Smooth muscle cell of the umbilical artery (primary cell): ENCODE measurements at places on chromosomes 16 and 17. TPM values are rescaled to one million over a fixed set of nuclear protein-coding genes. Genes with fewer than 3 reads are reported as not detected.

The IRX5 gene
- total RNA-seq = 0.60 and 2.7 TPM in 2 replicates

The GNG13 gene
- total RNA-seq = not detected in 2 replicates

The PRKCB gene
- total RNA-seq = under 0.01 and 0.30 TPM in 2 replicates

The TIGD7 gene
- total RNA-seq = 4.0 and 5.3 TPM in 2 replicates

The ALOX15B gene
- not detected in 2 replicates for total RNA-seq

The ADAD2 gene
- total RNA-seq = not detected in 2 replicates

The PTX4 gene
- not detected in 2 replicates for total RNA-seq

The SHCBP1 gene
- total RNA-seq = 1.8 and 19.7 TPM in 2 replicates

The TMEM238L gene
- not detected in 2 replicates for total RNA-seq

The UBALD2 gene
- 1.2 and 2.1 TPM in 2 replicates for total RNA-seq

The OTOP2 gene
- total RNA-seq = not detected in 2 replicates

The TAC4 gene
- not detected in 2 replicates for total RNA-seq

The CD79B gene
- not detected in 2 replicates for total RNA-seq

The MGAT5B gene
- total RNA-seq = 0.89 and 1.4 TPM in 2 replicates

The FXR2 gene
- 50.5 and 56.3 TPM in 2 replicates for total RNA-seq

The ZNF200 gene
- 8.0 and 10.1 TPM in 2 replicates for total RNA-seq

The DHODH gene
- 2.7 and 5.3 TPM in 2 replicates for total RNA-seq
